NCI-H1930 (cell line): ENCODE measurements at places on chromosomes 7 and 10.

- no peak for DNase-seq
Measured at GRCh38 chr7:79298145-79298760, 155.2 kb downstream of the MAGI2 start.

DNA sequence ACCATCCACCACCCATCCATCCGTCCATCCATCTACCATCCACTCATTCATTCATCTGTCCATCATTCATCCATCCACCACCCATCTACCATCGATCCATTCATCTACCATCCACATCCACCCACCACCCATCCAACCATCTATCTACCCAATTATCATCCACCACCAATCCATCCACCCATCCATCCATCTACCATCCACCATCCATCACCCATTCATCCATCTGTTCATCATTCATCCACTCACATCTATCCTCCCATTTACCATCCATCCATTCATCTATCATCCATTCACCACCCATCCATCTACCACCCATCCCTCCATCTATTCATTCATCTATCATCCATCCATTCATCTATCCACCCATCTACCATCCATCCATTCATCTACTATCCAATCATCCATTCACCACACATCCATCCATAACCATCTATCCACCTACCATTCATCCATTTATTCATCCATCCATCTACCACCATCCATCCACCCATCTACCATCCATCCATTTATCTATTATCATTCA is 188.8 kb downstream of the JCAD start:
- no peak for DNase-seq

DNA sequence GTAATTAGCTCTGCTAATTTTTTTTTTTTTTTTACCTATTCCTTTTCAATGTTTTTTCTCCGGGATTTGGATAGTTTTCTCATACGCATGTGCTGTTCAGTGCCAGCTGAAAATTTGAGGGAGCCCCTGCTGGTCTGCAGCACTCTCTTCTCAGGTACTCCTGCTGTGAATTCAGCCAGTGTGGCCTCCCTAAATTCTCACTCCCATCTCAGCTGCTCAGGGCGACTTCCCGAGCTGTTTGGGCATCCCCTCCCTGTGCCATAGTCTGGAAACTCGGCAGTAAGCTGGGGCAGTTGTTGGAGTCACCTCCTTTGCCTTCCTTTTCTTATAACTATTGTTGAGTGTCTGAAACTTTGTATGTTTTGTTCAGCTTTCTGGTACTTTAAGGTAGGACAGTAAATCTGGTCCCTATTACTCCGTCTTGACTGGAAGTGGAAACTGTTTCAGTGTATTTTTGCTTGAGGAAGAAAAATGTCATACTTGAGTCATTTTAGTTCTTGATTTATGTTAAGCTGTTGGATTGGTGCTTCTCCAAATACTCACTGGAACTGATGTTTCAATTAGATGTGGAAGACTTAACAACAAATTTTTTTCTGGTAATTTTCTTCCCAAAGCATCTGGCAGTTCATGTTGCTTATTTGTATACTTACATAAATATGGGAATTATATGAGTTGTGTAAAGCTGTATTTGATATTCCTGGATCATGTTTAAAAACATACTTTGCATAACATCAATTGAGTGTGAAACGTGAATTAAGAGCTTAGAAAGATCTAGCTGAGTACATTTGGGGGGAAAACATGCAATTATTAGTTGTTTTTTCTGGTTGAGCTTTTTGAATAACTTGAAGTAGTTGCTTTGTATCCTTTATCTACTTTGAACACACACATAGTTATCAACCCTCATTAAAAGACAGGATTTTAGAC is 33.7 kb downstream of the MINPP1 start:
- DNase-seq: no peak

DNA sequence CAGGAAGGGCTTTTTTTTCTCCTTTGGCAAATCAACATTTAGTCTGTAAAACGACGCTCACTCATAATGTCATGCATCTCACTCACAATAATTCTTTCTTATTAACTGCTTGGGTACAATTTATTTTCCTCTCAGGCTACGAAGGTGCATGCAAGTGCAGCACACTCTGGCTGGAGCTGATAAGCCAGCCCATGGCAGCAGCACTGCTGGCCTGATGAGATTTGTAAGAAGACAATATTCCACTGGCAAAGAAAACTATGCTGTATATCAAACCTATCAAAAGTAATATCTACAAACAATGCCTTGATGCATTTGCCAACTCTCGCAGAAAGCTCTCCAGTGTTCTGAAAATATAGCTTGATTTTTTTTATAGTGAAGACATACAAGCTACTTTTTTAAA is 170.0 kb upstream of the PHF14 start:
- DNase-seq: no peak

DNA sequence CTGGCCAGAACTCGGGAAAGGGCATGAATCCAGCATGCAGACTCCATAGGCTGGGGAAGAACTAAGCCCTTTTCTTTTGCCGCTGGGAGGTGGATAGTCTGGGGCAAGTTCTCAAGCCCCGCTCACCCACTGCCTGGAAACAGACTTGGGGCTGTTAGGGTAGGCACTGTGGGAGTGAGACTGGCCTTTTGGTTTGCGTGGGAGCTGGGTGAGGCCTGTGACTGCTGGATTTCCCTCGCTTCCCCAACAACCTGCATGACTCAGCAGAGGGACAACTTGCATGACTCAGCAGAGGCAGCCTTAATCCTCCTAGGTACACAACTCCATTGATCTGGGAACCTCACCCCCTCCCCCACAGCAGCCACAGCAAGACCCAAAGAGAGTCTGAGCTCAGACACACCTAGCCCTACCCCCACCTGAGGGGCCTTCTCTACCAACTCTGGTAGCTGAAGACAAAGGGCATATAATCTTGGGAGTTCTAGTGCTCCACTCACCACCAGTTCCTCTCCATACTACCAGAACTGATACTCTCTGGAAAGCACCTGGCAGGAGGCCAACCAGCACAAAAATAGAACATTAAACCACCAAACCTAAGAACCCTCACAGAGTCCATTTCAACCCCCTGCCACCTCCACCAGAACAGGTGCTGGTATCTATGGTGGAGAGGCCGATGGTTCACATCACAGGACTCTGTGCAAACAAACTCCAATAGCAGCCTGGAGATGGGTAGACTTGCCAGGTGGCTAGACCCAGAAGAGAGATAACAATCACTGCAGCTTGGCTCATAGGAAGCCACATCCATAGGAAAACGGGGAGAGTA is 81.4 kb upstream of the LAMB4 start:
- DNase-seq: no peak

GRCh38 chr7:2510909-2511768 is 8.4 kb upstream of the LFNG start:
- no peak for DNase-seq

DNA sequence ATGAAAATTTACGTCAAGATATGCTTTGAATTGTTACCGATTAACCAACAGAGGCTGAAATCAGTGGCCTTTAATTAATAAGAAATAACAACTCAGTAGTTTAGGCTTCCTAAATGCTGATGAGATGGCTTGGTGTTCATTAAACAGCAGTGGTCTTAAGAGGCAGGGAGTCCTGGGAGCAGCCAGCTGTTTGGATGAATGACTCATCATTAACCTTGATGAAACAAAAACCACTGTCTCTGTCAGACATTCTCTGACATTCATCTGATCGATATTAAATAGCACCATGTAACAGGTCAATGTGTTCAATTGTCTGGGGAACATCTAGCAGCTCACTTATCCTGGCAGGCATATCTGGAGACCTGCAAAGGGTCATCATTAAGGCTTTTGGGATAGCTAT is 234.2 kb upstream of the LRRN3 start:
- no peak for DNase-seq
